CD4-positive, alpha-beta memory T cell (primary cell): ENCODE measurements at places on chromosomes 1 and 21.

- no peak for DNase-seq
Observed at GRCh38 chr1:103373991-103374390, 151.5 kb upstream of the RNPC3 start.

DNA sequence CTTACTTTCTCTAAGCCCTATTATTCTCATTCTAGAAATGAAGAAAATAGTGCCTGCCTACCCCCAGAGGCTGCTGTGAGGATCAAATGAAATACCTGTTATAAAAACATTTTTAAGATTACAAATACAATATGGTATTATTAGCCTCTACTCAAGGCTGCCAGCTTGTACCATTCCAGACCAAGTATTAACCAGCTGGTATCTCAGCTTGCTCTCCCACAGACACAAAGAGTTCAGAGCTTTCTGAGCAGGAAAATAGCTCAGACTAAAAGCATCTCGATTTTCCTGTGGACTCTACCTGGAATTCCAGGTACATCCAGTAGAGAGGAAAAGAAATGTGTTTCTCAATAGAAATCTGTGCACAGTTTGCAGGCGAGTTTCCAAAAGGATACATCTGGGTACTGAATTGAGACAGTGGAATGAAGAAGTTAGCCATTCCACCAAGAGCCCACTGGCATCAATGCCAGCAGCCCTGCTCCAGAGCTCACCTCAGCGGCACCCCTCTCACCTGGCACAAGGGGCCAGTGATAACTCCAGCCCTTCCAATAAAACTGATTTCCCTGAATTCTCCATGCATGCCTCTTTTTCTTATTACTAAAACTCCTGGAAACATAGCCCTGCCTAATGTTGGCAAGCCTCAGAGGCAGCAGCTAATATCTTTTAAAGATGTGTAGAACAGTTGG lies 31.0 kb downstream of the TGFBR3 start:
- DNase-seq = no peak

DNA sequence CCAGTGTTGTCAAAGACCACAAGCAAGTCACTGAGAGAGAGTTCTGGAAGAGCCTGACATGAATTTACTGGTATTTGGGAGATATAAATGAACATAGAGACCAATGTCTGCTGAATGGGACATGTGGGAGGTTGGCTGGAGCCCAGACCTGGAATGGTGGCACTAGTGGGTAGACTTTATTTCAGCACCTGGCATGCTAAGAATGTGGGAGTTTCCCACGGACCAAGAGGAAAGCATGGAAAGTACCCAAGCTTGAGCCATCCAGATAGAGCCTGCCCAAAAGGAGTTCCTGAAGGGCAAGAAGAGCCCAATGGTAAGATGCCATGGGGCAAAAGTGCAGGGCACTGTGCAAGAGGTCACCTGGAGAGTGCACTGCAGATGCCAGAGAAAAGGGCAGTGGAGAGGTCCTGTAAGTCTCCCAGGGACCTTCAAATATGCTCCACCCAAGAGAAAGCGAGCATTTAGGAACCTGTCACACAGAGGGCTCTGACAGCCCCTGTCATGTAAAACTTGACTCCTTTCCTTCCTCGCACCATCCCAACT lies 8.1 kb upstream of the ZNF687 start:
- DNase-seq = no peak

- no peak for DNase-seq
Observed at GRCh38 chr1:182447660-182448059, 2.3 kb upstream of the RGSL1 start.

GRCh38 chr1:1324524-1325287 lies at the start of the genes CPTP and INTS11:
Gene CPTP (plus strand): TSS chr1:1324802. CDS start chr1:1326911, 2,109 bp downstream.
Gene INTS11 (minus strand): TSS chr1:1324660. CDS start chr1:1324608, 52 bp downstream.
- peak; percentile 95 for DNase-seq

- DNase-seq = no peak
Observed at GRCh38 chr1:182113879-182114626, 52.5 kb upstream of the ZNF648 start.

- DNase-seq = no peak
Observed at GRCh38 chr1:31764312-31765040, at the start of gene ADGRB2. Gene ADGRB2 (minus strand): TSS chr1:31764340. CDS start chr1:31757221, 7,119 bp downstream.

DNA sequence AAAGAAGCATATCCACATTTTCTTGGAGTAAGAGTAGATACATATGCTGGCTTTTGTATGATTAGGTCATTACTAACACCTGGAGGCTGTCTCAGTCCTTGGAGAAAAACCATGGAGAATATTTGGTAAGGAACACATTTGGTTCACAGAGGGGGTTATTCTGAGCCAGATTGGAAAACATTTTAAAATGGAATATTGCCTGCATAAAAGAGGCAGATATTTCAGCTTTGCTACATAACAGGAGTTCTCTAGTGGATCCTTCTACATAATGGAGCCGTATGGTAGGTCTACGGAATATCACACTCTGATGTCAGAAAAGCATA lies 415.1 kb downstream of the ADGRL2 start:
- DNase-seq = no peak
